NCI-H524 (cell line): ENCODE measurements at places on chromosomes 3 and 15.

GRCh38 chr15:96326328-96327154 lies 4.0 kb upstream of the NR2F2 start:
- DNase-seq = no peak

DNA sequence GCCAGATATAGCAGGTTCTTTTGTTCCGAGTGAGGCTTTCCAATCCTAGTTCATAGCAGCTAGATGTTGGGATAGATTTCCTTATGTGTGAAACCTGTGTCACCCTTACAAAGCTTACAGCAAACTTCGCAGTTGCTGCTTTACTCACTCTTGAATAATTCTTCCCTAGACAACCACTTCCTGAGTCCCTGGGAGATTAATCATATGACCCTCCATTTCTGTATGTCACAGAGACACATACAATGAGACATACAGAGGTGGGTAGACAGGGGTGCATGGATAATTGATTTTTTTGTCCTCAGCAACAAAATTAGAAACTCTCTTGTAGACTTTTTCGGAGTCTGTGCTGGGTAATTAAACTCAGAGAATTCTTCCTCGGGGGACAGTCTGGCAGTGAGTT lies 163.2 kb downstream of the NSUN3 start:
- no peak for DNase-seq

- DNase-seq = no peak
These were observed 24.6 kb upstream of the GATA2 start for GRCh38 chr3:128517648-128518047.

GRCh38 chr3:82467051-82467450 lies 705.6 kb upstream of the GBE1 start:
- no peak for DNase-seq

- DNase-seq = no peak
These were observed 522.2 kb upstream of the ZNF717 start for GRCh38 chr3:76307556-76307955.

DNA sequence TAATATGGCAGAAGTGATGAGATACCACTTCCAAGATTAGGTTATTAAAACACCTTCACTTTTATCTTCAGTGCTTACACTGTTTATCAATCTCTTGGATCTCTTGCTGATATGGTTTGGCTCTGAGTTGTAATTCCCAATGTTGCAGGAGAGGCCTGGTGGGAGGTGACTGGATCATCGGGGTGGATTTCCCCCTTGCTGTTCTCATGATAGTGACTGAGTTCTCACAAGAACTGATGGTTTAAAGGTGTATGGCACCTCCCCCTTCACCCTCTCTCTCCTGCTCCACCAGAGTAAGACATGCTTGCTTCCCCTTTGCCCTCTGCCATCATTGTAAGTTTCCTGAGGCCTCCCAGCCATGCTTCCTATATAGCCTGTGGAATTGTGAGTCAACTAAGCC lies 11.8 kb downstream of the GOLIM4 start:
- no peak for DNase-seq

- DNase-seq = peak; percentile 56
These were observed 587 bp downstream of the PIGX start for GRCh38 chr3:196712514-196713413.

DNA sequence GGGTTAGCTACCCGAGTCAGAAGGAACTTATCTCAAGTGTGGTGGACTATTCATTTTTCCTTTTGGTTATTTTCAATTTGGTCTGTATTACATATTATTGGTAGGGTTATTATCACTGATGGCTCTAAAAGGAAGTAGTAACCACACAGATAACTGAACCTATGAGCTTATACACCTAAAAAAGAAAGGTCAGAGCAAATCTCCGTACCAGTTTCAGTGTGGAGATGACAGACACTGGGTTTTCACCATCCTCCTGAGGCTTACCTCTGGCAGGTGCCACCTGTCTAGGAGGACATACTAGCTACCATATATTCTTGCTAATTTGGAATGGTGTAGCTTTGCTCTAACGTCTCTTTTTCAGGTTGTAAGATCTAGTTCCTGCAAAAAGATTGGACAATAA lies 10.2 kb downstream of the GAP43 start:
- DNase-seq = no peak

DNA sequence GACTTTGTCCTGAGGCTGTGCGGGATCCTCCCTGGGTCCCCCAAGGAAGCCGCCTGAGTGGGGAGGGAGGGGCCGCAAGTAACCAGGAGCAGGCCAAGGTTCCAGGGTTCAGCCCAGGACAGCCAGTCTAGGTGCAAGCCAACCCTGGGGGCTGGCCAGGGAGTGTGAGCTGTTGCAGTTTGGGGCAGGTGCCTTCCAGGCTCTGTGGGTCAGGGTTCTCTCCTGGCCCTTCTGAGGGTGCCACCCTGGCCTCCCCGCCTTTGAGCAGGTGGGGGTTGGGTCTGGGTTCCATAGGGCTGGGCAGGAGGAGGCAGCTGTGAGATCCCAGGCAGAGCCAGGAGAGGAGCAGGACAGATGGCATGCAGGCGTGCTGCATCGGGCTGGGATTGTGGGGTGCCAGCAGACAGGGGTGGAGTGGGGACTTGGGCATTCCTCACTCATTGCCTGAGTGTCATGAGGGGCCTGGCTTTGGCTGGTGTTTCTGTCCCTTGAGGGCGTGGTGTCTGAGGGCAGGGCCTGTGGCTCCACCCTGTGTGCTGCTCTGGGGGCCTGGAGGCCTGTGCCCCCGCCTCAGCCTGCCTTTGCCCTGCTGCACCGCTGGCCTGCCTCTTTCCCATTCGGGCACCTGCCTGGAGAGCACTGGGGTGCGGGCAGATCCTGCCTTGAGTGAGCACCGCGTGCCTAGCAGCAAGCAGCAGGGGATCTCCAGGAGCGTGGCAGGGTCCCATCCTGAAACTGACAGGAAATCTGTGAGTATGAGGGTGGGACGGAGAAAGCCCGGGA lies 18.4 kb downstream of the KLF13 start:
- DNase-seq = peak; percentile 84

DNA sequence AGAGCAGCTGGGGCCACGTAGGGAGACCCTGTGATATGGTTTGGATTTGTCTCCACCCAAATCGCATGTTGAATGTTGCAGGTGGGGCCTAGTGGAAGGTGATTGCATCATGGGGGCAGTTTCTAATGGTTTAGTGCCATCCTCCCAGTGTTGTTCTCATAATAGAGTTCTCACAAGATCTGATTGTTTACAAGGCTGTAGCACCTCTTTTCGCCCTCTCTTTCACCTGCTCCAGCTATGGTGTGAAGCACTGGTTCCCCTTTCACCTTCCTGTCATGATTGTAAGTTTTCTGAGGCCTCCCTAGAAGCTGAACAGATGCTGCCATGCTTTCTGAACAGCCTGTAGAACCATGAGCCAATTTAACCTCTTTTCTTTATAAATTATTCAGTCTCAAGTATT lies 198.9 kb upstream of the CBLB start:
- no peak for DNase-seq

DNA sequence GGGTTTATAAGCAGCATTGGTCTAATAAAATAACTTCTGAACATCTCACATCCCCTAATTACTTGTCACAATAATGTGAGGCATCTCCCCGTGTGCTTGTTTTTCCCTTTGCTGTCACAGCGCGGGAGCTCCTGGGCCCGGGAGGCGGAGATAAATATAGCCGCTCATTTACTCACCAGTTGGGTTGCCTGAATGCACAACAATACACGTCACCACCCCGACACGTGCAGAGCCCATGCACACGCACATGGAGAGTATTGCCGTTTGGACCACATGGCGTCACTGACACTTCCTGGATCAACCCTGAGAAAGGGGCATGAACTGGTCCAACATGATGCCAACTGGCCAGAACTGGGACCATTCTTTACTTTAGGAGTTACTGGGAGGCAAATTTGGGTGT lies 76.2 kb downstream of the MRPL46 start:
- DNase-seq = no peak

DNA sequence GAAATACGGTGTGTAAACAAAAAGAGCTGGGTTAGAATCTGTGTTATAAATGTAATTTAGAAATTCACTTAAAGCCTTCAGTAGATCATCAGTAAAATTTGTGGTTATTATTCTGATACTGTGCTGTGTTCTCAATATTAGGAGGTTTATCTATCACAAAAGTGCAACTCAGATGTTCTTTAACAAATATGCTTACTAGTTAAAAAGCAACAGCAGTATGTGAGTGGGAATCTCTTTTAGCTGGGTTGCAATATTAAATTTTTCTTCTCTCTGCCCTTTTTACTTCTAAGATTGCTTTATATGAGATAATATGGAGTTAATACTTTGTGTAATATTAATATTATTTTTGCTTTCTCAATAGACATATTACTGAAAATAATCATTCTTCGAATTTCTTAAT lies 53.4 kb downstream of the CHD2 start:
- DNase-seq = no peak

GRCh38 chr3:111392894-111393398 lies 149.1 kb upstream of the CD96 start:
- peak; percentile 93 for DNase-seq

- no peak for DNase-seq
These were observed 163.2 kb downstream of the PDZRN3 start for GRCh38 chr3:73461547-73461946.

DNA sequence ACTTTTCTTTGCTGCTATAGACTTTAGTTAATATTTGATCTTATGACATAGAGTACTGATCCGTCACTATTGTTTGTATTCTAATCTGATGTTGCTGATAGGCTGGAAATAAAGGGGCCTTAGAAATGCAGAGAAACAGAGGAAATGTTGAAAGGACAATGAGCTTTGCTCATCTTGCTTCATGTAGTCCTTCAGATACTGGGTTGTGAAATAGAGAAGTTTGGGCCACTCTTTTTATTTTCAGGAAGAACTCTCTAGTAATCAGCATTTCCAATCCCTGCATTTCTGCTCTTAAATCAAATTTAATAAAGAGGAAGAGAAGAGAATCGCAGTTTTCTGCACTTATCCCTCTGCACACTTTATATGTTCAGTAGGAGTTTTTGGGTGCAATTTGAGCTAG lies 192.8 kb upstream of the THBS1 start:
- DNase-seq = no peak

DNA sequence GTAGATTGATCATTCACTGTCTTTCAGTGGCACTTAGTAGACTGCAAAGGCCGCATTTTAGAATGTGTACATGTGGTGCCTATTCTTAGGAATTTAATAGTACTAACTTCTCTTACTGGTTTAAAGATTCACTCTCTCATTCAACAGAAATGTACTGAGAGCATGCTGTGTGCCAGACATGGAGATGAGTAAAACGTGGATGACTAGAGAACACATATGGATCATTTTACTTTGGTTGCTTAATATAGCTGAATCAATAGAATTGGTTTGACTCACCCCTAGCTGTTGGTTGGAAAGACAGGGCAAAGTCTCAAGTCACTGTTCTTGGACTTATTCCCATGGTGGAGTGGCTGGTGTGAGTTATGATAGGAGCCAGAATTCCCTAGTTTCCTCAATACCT lies 109.1 kb upstream of the TNFAIP8L3 start:
- no peak for DNase-seq

- DNase-seq = no peak
These were observed 385.4 kb downstream of the PTPRG start for GRCh38 chr3:61946570-61947324.

DNA sequence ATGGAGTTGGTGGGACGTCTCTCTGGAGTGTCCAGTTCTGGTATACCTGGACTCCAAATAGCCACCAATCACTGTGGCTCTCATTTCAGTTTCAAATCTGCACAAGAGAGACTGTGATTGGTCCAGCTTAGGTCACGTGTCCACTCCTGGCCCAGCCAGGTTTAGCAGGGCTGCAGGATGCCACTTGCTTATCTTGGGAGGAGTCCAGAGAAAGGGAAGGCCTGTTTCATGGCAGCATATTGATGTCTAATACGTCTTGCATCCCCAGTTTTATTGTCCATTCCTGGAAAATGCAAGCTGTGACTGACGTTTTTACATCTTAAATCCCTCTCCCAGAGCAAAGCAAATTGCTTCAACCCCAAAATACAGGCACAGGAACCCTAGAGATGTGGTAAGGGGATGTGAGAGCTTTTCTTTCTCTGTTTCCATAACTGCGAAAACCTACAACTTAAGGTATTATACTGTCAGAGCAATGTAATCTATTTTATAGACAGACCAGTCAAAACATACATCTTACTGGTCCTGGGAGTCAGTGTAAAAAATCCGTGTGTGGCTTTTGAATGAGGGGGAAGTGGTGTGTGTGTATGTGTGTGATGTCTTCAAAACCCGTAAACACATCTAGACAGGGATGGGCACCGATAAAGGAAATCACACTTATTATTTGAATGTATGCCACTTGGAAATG lies 274.4 kb downstream of the TLE3 start:
- no peak for DNase-seq

GRCh38 chr3:73101881-73102280 lies 40.4 kb downstream of the EBLN2 start:
- DNase-seq = no peak

DNA sequence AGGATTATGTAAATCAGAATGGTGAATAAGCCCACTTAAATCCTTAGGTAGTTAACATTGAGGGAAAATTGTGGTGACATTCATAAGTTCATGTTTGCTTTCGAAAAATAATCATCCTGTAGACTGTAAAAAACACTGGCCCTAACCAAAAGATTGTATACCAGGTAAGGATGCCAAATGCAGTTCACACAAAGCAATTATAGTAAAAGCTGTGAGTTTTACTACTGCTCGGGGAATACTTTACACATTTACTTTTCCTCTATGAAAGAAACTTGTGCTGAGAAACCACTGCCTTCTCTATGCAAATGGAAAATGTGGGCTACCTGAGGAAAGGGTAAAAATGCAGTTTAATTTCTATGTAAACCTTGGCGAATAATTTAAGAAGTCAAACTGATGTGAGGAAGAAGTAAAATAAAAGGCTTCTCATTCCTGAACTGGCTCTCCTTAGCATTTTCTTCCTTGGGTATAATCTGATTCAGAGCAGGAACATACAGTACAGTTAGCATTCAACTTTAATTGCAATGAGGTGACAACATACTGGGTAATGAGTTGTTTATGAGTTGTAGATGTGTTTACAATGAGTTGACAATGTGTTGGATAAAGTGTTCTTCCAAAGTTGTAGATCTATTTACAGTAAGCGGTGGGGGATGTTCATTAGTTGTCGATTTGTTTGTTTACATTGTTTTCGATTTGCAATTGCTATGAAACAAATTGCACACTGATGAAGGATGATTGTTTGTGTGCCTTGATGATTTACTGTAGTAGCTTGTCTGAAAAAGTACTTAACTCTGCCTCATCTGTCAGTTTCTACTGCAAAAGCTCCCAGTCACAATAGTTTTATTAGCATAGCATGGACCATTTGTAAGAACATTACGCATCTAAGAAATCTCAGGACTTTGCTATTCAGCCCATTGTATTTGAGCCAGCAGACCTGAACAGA lies 453.0 kb upstream of the DPH6 start:
- DNase-seq = no peak

- no peak for DNase-seq
These were observed 1.1 kb downstream of the MITF start for GRCh38 chr3:69740103-69741021.

DNA sequence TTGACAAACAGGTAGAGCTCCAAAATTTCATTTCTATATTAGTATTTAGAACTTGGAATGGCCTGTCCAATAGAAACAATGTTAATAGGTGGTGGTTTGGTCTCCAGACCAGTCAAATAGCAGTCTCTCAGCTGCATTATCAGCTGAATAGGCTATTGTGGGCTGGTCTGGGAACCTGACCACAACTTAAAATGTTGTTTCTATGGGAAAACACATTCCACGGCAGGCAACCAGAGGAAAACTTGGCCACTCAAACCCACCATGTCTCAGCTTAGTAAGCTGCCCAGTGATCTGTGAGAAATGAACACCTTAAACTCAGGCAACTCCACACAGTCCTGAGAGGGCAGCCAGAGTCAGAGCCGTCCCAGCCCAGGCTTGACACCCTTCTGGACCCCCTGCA lies 20.4 kb downstream of the FBN1 start:
- DNase-seq = no peak
